ENCODE measurements at places on chromosomes 11 and 22. TPM values are rescaled to one million over a fixed set of nuclear protein-coding genes. Genes with fewer than 3 reads are reported as not detected.

The BIK gene
- 22.6 TPM for total RNA-seq

The ZNF215 gene
- total RNA-seq, result 2.3 TPM

The LRRC55 gene
- total RNA-seq, result not detected

The UNC93B1 gene
- 40.3 TPM for total RNA-seq

DNA sequence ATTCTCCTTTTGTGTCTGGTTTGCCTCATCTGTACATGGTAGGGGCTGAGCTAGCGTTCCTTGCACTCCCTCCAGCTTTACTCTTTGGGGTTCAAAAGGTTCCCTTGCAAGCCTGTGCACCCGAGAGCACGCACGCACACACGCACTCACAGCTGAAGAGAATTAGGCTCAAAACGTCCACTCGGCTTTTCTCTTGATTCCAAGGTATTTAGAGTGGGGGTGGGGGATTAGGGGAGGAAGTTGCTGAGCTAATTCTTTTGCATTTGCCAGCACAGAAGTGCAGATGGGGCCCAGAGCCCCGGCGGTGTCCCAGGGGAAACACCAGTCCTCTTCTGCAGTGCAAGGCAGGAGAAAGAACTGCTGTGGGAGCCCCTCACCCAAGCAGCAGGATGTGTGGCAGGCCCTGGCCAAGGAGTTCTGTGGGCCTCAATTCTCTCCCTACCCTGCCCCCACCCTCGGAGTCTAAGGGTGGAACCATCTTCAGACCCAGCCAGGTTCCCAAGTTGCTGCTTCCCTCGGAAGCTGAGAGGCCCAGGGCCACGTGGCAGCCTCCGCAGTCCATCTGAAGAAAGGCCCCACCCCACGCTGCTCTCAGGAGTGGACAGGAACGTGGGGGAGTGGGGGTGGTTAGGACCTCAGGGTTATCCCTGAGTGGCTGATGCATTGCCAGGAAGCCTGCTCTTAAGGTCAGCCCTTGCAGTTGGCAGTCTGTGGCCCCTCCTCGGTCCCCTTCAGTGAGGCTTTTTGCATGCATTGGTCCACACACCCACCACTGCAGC lies 3.8 kb upstream of the KCNQ1OT1 start:
- DNase-seq, result no peak

GRCh38 chr11:6824136-6824823 lies 21.2 kb upstream of the OR10A5 start:
- no peak for DNase-seq

DNA sequence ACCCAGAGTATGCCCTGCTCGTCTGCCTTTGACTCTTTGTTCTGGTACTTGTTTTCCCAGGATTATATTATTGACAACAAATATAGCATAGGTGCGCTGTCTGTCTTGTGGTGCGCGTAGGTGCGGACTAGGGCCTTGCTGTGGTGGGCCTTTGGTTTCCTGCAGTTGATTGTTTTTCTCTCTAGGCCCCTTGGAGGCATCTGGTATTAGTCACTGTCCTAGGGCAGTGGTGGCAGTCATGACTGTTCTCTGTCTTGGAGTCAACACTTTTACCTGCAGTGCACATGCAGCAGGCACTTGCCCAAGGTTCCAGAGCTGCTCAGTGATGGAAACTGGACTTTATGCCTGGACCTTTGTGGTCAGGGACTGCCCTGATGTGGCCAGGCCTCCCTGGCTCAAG lies 18.6 kb downstream of the PPP6R2 start:
- DNase-seq, result no peak

DNA sequence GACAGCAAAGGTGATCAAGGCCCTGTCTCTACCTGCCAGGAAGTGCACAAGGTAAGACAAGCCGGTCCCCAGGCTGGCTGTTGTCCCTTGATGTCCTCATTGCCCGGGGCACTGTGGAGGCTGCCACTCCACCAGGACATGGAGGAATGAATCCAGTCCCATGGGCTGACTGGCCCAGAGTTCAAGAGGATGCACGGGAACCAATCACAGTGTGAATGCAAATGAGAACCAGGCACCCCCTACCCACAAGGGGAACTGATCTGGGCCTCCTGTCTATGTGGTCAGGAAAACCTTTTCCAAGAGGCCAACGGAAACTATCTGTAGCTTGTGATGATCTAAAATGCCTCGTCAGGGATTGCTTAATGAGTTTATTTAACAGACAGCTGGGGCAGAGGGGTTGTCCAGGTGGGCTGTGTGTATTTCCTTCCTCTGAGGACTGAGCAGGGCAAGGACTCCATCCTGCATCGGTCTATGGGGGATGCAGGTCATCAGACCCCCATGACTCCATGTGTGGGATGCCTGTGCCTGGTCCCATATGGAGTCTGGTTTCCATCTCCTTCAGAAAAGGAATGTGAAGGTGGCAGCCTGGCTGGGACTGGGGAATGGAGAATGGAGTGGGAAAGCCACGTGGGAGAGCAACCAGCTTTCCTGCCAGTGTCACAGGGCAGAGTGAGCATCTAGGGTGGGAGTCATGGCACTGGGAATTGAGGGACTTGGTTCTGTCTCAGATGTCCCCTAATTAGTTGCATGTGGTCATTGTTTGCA lies 60.5 kb downstream of the CD82 start:
- DNase-seq, result no peak

DNA sequence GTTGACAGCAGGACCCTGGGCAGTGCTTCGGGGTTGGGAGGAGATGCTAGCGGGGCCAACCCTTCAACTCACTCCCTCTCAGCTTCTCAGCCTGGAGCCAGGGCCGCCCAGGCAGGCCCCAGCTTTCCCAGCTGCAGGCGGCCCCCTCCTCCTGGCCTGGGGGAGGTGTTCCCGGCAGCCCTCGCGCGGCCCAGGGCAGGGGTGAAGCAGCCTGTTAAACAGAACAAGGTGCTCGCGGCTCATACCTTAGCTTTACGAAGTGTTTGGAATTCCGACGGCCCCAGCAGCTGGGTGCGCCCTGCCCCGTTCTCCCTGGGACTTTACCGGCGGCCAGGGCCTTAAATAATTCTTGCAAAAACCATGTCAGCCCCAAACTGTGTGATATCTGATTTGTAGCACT lies 17.2 kb downstream of the MRPL23 start:
- no peak for DNase-seq

GRCh38 chr11:111635706-111636045 lies 33.4 kb downstream of the SIK2 start:
- DNase-seq, result no peak

DNA sequence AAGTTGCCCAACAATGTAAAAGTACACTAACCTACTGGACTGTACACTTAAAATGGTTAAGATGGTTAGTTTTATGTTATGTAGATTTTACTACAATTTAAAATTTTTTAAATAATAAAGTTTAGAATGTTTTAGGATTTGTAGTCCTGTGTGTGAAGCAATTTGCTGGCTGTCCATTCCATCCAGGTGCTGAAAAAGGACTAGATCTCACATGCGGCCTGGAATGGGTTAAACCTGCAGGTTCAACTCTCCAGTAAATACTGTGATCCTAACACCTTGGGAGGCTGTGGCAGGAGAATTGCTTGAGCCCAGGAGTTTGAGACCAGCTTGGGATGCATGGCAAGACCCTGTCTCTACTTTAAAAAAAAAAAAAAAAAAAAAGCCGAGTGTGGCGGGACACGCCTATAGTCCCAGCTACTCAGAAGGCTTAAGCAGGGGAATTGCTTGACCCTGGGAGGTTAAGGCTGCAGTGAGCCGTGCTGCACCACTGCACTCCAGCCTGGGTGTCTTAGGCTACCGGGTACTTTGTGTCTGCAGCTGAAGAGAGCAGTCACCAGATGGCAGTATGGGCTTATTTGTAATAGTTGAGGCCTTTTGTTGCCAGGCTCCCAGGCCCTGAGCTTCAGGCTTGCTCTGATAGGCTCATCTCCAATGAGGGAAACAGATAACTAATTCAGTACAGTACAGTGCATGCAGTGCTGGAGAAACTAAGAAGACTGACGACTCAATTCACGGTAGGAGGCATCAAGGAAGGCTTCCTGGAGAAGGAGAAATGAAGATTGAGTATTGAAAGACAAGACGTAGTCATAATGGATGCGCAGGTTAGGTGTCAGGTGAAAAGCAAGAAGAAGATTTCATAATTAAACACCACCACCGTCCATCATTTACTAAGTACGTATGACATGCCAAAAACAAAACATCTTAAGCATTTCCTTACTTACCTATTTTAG lies 64.7 kb upstream of the ASPHD2 start:
- peak; percentile 24 for DNase-seq

GRCh38 chr11:119699227-119699626 lies 29.8 kb downstream of the NECTIN1 start:
- peak; percentile 44 for DNase-seq

DNA sequence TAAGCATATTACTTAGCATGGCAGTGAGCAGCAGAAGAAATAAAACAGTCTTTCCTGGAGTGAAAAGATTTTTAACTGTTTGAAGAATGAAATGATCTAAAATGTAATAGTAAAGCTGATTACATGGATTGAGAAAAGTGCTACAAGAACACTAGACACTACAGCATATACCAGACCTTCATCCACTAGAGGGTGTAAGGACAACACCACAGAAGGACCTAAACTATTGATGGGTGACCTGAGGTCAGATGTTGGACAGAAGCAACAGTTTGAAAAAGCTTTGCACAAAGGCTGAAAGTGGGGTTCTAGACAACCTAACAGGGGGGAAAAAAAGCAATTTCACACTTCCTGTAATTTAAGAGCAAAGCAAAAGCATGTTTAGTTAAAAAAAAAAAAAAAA lies 97.7 kb downstream of the RBFOX2 start:
- DNase-seq, result no peak

- no peak for DNase-seq
These were observed 1.4 kb downstream of the USP47 start for GRCh38 chr11:11843211-11843621.

GRCh38 chr11:34250211-34250610 lies 107.6 kb downstream of the ABTB2 start:
- no peak for DNase-seq

- DNase-seq, result no peak
These were observed 47.6 kb downstream of the NECTIN1 start for GRCh38 chr11:119681361-119681910.
